CD4-positive, alpha-beta T cell treated with Interleukin-10 for 1 hour (primary cell): ENCODE measurements at places on chromosomes 1 and 21.
A peak's percentile ranks its signal among the peaks of the same experiment; 100 is the strongest.

GRCh38 chr1:64200064-64200463 is 3.4 kb upstream of the UBE2U start:
- no peak for DNase-seq

GRCh38 chr1:206127336-206127735 is 10.1 kb upstream of the AVPR1B start:
- no peak for DNase-seq

DNA sequence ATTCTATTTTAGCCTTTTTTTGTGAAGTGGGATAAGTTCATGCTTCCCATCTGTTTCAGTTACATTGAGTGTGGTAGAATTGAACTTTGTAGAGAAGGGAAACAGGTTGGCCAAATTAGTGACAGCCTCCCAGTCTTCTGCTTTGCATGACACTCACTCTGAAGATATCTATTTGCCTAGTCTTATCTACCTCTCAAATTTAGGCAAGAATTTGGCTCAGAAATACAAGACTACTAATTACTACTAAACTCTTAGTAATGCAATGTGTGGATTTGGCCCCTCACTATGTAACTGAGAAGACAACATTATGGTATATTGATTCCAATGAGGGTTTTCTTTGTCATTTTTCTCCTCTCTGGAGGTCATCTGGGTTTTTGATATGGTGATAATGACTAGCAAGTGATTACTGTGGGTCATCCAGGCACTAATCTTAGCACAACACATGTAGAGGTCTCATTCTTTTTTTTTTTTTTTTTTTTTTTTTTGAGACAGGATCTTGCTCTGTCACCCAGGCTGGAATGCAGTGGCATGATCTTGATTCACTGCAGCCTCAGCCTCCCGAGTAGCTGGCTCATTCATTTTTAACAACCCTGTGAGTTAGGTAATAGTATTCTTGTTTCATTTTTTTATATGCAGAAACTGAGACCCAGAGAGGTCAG is 6.3 kb downstream of the FAM20B start:
- DNase-seq = no peak

- no peak for DNase-seq
Observed at GRCh38 chr1:170009551-170009950, 64.9 kb downstream of the KIFAP3 start.

DNA sequence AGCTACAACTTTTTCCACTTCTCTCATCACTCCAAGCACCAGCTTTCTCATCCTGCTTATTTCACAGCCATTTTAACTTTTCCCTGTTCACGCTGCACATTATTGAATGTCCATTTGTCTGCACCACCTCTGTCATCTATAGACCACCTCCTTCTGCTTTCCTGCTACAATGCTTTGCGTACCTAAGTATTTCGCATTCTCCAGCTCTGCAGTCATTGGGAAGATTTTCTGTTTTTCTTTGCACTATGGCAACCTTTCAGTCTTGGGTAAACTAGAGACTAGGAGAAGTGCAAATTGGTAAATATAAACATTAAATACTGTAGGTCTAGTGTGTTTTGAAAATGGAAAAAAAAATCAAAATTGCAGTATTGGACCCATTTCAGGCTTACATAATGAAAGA is 835 bp downstream of the CCDC30 start:
- DNase-seq = no peak

GRCh38 chr1:33683913-33684312 is 180.0 kb upstream of the HMGB4 start:
- DNase-seq = no peak

DNA sequence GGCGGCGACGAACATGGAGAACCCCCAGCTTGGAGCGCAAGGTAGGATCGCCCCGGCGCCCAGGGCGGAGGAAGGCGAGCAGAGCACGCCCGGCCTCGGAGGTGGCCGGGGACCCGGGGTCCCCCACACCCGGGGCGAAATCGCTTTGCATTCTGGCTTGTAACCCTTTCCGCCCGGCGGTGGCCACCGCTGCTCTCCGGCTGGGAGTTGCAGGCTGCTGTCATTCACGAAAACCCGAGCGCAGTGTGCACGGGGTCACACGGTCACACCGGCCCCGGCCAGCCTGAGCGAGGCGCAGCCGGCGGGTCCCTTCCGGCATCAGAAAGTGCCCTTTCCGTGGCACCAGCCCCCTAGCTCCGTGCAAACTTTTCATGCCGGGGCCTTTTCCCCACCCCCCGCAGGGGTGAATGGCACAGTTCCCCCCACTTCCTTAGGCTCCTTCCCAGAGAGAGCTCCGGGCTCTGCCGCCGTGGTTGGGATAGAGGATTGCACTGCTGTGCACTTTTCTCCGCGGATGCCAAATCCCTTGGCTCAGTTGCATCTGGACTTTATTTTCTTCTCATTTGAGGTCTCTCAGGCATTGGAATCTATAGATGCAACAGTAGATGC is 802 bp downstream of the KAZN start:
- DNase-seq = no peak

DNA sequence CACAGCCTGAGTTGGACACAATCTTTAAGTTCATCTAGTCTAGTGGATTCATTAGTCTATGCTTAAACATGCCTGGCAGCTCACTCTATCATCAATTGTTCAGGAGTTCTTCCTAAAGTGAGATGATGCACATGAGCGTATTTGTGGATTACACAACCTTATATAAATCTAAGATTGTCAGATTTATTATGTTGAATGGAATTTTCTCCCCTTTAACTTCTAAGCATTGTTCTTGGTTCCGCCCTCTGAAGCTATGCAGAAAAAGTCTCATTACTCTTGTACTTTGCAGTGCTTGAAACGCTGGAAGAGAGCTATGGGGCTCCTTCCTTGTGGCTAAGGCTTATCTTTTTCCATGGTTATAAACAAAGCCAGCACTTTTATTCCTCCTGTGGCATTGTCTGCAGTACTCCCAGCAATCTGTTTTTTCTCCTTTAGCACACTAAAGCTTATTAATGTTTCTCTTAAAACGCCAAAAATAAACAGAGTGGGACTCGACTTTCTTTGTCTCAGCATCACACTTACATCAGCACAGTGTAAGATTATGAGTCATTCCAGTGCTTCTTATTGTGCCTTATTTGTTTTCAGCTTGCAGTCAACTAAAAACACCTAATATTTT is 316.8 kb upstream of the CAMK1G start:
- DNase-seq = no peak

DNA sequence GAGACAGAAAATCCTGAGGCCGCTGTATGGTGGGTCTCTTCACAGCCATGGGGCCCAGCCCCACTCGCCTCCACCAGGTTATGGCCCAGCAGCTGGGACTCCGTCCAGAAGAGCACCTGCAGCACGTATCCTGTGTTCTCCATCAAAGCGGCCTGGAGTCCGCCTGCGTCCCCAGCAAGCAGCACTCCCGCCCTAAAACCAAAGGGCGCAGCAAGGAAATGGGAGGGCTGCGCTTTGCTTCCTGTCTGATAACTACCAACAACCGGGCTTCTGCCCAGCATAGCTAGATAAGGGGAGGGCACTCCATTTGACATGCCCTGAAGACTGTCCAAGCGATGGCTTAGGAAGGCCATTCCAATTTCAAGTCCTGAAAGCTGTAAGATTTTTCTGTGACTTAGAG is 119.9 kb downstream of the KCNJ15 start:
- no peak for DNase-seq

DNA sequence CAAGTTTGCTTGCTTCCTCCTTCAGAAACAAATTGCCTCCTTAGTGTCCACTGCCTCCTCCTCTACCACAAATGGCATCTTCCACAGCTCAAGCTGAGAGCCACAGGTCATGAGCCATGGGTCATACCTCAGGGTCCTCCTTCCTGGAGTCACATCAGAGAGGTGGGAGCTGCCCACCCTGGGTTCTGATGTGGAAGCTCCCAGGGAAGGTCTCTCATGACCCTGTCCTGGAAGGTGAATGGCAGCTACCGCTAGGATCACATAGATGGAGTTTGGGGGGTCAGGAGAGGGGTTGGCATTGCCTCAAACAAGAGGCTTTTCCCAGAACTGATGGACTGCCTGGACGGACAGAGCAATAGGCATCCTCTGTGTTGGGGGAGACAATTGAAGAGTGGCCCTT is 321.4 kb downstream of the MATN1 start:
- DNase-seq = no peak

- DNase-seq = no peak
Observed at GRCh38 chr1:185856482-185856881, 122.3 kb downstream of the HMCN1 start.

DNA sequence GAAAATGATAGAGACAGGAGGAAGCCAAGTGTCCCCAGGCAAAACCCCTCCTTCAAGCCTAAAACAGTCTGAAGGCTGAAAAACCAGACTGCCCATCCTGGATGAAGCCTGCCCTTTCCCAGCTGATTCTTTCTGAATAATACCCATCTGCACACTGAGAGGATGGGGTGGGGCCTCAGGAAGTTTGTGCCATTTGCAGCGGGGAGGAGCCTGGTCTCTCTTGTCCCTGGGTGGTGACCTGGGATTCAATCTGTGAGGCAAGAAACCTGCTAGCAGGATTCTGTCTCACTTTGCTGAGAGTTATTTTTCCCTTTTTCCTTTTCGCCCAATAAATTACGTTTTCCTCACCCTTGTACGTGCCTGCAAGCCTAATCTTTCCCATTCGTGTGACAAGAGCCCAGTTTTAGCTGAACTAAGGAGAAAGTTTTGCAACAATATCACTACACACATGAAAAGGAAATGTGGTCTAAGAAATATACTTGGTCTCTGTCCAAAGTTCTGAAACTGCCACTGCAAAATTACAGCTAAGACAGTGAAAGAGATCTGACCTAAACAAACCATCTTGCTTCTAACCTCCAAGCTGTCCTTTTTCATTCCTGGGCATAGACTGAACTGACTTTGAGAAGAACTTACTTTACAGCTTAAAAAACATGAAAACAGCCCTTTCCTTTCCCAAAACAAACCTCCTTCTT is 105.0 kb downstream of the COP1 start:
- DNase-seq = no peak

GRCh38 chr1:195617106-195617505 is 991.1 kb downstream of the KCNT2 start:
- no peak for DNase-seq

- no peak for DNase-seq
Observed at GRCh38 chr1:160438317-160438918, 38.1 kb downstream of the VANGL2 start.

DNA sequence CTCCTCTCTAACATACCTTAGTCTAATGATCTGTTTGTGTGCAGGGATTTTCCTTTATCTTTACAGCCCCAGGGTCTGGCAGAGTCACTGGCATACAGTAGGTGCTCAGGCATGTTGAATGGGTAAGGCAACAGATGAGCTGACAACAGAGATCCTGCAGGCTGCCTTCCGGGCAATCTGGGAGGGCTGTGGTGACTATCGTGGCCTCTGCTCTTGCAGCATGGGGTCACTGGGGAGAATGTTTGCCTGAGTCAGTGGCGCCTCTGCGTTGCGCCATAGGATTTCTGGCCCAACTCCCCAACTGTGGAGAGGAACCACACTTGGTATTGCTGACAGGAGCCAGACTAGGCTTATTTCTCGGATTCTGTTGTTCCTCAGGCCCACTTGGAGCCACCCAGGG is 93.8 kb downstream of the LAMC2 start:
- DNase-seq = no peak

- DNase-seq = no peak
Observed at GRCh38 chr1:154730986-154731489, 123.1 kb upstream of the ADAR start.

GRCh38 chr1:37476460-37477197 is 2.2 kb downstream of the ZC3H12A start:
- DNase-seq = peak; percentile 23

DNA sequence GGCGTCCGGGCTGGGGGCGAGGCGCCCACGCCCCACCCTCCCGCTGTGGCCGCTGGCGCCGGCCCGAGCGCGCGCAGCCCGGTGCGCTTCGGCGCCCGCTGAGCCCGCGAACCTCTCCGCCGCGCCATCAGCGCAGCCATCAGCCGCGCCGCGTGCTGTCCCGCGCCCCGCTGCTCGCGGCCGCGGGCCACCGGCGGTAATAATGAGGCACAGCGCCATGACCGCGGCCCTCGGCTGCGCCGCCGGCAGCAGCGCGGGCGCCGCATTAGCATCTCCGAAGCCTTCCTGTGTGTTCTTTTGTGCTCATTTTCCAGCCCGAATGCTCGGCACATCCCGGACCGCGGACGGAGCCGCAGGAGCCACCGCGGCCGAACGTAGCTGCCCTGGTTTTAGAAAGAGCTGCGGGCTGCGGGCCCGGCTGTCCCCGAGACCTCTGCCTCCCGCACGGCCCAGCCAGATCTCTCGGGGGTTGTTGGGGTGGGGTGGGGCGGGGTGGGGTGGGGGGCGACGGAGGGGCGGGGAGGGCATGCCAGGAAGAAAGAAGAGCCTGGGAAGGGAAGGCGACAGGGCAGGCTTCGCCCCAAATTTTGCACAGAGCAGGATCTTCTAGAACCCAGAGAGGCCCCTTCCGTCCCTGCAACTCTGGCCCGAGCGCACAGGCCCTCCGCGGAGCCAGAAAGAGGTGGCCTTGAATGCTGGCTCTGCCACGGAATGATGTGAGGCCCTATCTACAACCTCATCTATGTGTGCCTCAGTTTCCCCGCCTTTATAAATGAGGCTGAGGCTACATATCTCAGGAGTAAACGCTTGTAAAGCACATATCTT is 55.3 kb downstream of the RRAGC start:
- no peak for DNase-seq

GRCh38 chr1:214520544-214521165 is 30.7 kb downstream of the PTPN14 start:
- no peak for DNase-seq

DNA sequence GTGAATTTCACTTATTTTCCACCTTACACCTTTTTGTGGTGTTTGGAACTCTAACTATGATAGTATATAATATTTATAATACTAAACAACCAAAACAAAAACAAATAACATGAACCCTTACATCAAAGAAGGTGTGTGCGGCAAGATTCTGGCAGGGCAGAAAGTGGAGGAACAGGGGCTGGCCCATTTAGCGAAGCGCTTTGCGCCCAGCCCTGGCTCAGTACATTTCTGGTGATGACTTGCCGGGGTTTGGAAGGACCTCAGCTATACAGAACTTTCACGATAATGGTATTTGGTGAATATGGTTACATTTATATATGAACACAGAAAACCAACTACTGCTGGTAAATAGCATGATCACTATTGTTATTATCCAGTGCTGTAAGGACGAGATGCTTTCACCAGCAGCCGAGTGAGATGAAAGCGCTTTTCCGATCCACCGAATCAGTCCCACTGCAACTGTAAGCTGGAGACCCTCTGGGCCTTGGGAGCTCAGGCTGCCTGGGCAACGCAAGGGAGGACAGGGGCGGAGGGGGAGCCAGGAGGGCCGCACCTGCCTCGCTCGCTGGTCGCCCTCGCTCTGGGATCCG is 63.9 kb downstream of the CD247 start:
- DNase-seq = peak; percentile 45

DNA sequence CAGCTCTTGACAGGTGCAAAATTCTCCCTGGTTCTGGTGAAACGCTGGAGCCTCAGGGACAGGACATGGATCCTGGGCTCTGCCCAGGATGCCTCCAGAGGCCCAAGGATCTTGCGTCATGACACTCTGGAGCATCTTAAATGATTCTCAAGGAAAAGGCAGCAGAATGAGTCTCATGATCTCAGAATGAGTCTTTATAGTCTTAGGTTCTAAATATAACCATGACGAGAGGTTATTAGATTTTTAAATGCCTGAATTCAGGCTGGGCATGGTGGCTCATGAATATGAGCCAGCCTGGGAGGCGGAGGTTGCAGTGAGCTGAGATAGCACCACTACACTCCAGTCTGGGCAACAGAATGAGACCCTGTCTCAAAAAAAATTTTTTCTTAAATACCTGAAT is 55.5 kb downstream of the ECE1 start:
- no peak for DNase-seq
